Stimulated activated CD4-positive, alpha-beta T cell treated with anti-CD3 and anti-CD28 coated beads, Interleukin-1b, Interleukin-23, amount 100 ng/mL, for 1 hour (primary cell): ENCODE measurements at places on chromosomes 6 and 20.

DNA sequence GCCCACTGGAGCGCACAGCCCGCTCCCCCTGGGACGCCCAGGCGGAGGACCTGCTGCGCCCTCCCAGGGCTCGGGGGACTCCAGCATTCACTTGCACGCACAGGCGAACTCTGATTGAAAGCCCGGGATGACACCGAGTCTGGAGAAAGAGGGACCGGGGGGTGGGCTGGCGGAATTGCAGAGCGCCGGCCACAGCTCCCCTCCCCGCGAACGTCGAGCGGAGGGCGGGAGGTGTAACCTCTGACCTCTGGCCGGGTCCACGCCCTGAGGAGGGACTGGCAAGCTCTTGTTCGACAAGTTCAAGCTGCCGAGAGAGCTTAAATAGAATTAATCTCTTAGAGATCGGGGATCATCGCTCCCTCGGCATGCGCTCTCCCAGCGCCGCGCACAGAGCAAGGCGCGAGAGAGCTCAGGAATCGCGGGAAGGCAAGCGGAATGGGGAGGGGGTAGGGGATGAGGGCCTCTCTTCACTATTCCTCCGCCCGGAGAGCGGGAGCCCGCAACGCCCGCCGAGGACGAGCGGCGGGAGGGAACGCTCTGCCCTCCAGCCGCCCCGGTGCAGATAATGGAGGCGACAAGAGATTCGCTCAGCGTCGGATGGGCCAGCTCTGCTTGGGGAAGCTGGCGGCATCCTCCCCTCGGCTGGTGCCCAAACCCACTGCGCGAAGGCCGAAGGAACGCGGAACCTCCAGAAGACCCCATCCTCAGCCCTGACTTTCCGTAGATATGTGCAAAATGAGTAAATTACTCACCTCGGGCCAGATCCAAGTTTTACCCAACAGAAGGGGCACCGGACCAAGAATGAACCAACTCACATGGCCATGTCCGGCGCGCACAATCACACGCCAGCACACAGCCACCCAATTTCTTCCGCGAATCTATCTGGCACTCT is 761 bp upstream of the NR2E1 start:
- no peak for DNase-seq

DNA sequence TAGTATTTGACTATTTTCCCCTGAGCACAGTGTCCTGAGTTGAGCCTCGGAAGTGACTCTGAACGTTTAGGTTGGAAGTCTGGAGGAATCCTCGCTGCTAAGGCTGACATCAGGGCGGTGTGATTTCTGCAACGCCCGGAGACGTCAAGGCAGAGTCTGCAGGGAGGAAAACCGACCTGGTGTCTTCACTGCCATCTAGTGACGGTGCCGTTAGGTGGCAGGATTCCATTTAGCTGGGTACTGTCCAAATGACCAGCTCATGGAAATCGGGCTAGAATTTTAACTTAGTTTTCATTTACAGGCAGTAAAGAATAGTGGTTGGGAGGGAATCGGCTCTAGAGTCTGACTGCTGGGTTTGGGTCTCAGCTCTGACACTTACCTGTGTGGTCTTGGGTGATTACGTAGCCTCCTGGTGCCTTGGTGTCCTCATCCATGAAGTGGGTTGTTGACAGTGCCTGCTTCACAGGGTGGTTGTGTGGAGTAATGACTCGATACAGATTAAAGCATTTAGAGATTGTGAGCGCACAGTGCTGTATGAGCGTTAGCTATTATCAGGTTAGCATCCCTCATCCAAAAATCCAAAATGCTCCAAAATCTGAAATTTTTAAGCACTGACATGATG is 35.0 kb downstream of the FOXF2 start:
- no peak for DNase-seq

- DNase-seq, result no peak
These were observed 488.4 kb downstream of the PREX1 start for GRCh38 chr20:48339190-48339985.

DNA sequence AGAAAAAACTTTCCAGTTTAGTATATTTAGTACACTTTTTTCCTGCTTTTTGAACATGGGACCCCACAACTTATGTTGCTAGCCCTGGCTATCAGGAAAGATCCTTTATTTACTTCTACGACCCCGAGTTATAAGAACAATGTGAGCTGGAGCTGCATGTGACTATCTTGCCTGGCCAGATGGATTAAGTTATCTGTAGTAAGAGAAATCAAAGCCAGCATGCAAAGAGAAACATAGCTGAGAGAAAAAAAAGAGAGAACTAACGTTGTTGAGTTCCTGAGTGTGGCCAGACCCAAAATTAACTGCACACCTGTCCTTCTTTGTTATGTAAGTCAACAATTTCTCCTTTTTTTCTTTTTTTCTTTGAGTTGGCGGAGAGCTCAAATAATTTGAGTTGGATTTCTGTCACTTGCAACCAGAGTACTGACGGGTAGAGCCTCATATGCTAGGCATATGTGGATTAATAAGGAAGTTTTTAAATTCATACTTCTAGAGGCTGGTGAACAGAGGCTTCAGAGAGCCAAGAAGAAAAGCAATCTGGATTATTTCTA is 219.5 kb downstream of the HACE1 start:
- no peak for DNase-seq

- no peak for DNase-seq
These were observed 56.8 kb downstream of the CEBPB start for GRCh38 chr20:50247196-50248094.

DNA sequence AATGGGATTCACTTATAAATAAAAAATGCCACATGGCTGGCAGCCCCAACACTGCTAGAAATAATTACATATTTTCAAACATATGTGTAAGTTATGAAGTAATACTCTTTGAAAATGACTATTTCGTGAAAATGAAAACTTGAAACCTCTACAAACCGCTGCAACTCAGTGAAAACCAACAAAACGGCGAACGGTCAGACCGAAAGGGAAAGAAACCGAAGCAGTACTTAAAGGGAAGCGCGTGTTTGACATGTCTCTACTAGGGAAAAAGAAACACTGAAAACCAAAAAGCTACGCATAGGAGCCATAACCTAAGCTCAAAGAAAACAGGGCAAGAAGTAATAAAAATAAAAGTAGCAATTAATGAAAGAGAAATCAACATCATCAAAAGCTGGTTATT is 121.0 kb upstream of the GGTLC1 start:
- DNase-seq, result no peak

DNA sequence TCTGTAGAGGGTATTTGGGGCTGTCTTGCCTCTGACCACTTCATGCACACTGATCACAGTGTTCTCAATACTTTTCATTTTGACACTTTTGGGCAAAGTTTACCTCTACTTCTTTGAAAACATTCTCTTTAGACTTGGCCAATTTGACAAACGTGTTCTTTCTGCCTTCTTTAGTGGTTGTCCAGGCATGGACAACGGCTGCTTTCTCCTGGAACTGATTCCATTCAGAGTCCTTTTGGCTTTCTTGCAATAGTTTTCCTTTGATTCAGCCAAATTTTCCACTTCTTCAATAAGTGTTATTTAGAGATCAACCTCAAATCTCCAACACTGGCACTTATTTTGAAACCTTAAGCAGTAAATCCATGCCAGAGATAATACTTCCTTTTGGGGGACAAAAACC is 6.7 kb upstream of the CST9 start:
- DNase-seq, result no peak

- DNase-seq, result no peak
These were observed 440.0 kb upstream of the IRAK1BP1 start for GRCh38 chr6:78427386-78427785.
